Bronchial epithelial cell (primary cell): ENCODE measurements at places on chromosomes 1 and 21. TPM values are rescaled to one million over a fixed set of nuclear protein-coding genes. Genes with fewer than 3 reads are reported as not detected.

- no peak for DNase-seq
Observed at GRCh38 chr21:43864962-43865539, at the start of gene AGPAT3. Gene AGPAT3, plus strand, starts transcription at chr21:43865223. Its CDS starts 94,459 bp downstream, at chr21:43959682.

DNA sequence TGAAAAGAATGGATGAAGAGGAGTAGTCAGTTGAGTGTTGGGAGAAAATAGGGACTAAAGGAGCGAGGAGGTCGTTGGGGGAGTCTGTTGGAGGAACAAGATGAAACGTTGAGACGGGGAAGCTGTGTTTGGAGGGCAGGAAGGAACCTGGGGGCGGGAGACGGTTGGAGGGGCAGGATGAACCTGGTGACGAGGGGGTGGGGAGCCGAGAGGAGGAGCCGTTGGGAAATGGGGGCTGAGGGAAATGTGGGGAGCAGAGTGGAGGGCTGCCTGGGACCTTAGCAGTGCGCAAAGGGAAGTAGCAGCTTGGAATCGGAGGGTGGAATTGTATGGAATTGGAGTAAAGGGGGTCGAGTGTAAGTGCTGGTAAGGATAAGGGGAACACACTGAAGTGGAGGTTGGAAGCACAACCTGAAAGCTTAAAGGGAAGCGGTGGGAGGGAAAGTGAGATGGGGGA, 630 bp downstream of the MTF2 start:
- peak; percentile 20 for DNase-seq

Gene RGS13
- total RNA-seq, result not detected in 2 replicates

Gene MCOLN2
- under 0.01 and 0.64 TPM in 2 replicates for total RNA-seq

GRCh38 chr1:172851856-172852255, 193.0 kb downstream of the FASLG start:
- no peak for DNase-seq

- DNase-seq, result no peak
Observed at GRCh38 chr1:184456189-184456588, 69.4 kb downstream of the C1orf21 start.

- no peak for DNase-seq
Observed at GRCh38 chr1:67632811-67633655, 52.0 kb upstream of the GADD45A start.

Gene B3GALT5
- total RNA-seq, result under 0.01 and 0.90 TPM in 2 replicates

- no peak for DNase-seq
Observed at GRCh38 chr1:116207126-116207735, 96.0 kb downstream of the MAB21L3 start.

GRCh38 chr1:98157524-98158313, 236.9 kb upstream of the DPYD start:
- no peak for DNase-seq

DNA sequence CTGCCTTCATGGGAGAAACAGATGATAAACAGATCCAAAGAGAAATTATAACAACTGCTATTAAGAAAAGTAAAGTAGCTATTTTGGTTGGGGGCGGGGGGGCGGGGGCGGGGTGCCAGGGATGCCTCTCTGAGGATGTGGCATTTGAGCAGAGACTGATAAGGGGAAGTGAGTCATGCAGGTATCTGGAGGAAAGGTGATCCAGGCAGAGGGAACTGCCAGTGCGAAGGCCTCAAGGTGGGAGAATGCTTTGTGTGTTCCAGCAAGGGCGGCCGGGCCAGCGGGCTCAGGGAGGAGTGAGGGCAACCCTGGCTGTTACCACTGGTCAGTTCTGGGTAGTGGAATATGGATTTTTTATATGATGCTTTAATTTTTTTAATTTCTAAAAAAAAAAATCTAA, 7.0 kb upstream of the TNFRSF1B start:
- DNase-seq, result peak; percentile 34

GRCh38 chr1:181257117-181257516, 168.6 kb downstream of the IER5 start:
- DNase-seq, result no peak

- peak; percentile 68 for DNase-seq
Observed at GRCh38 chr1:40450495-40451237, 390 bp downstream of the ZFP69B start.

Gene S100A12
- total RNA-seq, result 5.5 TPM in 1 of 2 replicates, not detected in the other

DNA sequence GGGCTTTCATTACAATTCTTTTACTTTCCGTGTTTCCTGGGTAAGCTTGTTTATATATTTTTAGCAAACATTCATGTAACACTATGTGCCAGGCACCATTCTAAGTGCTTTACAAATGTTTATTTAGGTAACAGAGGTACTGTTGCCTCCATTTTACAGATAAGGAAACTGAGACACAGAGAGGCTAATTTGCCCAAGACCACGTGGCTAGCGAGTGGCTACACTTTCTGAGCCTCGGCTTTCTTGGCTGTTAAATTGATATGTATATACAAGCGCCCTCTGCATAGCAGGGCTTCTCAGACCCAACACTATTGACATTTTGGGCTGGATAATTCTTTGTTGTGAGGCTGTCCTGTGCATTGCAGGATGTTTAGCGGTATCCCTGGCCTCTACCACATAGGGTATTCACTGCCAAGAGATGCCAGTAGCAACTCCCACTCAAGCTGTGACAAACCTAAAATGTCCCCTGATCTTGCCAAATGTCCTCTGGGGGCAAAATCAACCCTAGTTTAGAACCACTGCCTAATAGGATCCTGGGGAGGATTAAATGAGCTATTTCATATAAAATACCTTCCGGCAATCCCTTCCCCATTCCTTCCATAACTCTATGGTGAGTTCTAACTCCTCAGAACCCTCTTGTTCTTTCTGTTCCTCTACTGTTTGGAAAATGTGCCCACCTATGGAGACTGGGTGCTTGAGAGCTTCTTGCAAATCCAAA, 17.2 kb upstream of the ID3 start:
- DNase-seq, result no peak

- no peak for DNase-seq
Observed at GRCh38 chr1:199220031-199220430, 581.2 kb downstream of the PTPRC start.

Gene AMY1A
- under 0.01 TPM in 1 of 2 replicates, not detected in the other for total RNA-seq

DNA sequence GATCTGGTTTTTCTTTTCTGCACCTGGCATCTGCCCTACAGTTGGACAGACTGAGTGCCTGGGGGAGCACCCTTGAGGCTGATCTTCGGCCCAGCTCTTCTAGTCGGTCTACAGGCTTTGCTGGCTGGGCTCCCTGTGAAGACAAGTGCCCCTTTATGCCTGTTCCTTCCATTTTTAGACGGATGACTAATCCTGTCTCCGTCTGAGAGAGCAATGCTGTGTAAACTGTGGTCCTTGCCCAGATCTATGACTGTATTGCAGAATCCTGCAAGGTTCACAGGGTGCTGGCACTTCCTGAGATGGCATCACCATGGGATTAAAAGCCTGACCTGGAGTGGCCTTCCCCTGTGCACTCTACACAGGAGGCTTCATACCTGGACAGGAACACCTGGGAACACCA, 47.6 kb upstream of the SAMD13 start:
- DNase-seq, result peak; percentile 98

- peak; percentile 25 for DNase-seq
Observed at GRCh38 chr1:112496290-112496689, 12.5 kb upstream of the WNT2B start.

Gene CDA
- 0.79 and 1.4 TPM in 2 replicates for total RNA-seq

DNA sequence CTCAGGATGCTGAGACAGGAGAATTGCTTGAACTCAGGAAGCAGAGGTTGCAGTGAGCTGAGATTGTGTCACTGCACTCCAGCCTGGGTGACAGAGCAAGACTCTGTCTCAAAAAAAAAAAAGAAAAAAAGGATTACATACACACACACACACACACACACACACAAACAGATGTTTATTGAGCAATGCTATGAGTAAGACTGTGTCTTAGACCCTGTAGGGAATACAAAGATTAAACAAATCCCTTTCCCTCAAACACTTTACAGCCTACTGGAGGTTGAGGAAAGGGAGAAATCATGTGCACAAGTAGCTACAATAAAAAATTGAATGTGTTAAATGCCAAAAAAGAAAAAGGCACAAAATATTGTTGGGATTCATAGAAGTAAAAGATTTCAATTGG, 58.1 kb downstream of the RPAP2 start:
- peak; percentile 75 for DNase-seq

DNA sequence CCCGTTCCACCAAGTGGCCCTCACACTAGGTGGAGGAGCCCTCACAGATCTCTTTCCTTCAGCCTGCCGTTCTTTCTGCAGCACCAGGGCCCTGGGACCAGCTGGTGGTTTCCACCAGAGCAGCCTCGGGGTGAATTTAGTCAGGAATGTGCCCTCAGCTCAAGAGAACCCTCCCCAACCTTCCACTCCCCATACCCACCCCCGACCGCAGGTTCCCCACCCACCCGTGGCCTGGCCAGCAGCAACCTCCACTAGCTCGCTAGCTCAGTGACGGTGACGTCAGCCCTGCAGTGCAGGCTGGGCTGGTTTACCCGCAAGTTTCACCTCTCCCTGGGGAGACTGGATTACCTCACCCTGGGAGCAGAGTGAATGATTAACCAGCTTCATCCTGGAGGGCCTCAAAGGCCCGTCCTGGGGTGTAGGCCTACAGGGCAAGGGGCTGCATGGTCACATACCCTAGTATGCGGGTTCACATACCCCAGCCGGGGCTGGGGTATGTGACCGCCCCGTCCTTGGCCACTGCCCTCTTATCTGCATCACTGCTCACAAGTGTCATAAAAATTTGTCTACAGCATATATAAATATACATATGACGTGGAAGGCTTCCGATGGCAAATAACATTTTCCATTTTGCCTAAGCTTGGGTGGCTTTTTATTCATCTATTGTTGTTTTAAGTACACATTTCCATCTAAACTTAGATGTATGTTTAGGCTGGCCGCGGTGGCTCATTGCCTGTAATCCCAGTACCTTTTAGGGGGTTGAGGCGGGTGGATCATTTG, 24.5 kb downstream of the ELF3 start:
- peak; percentile 97 for DNase-seq
